ENCODE measurements at places on chromosomes 5 and 9. TPM values are rescaled to one million over a fixed set of nuclear protein-coding genes. Genes with fewer than 3 reads are reported as not detected.

SLIT3 gene
- 7.6 TPM for total RNA-seq

PPP2R2B gene
- 0.35 TPM for total RNA-seq

UNC5A gene
- not detected for total RNA-seq

F12 gene
- total RNA-seq: 14.7 TPM

KIF4B gene
- not detected for total RNA-seq

PTGR1 gene
- 55.6 TPM for total RNA-seq

FOXD4 gene
- total RNA-seq: not detected

C9 gene
- not detected for total RNA-seq

CTSL gene
- 69.9 TPM for total RNA-seq

C5orf58 gene
- total RNA-seq: not detected

EXOSC3 gene
- 51.1 TPM for total RNA-seq

NEUROG1 gene
- not detected for total RNA-seq

PLPPR1 gene
- total RNA-seq: 0.25 TPM

HMCN2 gene
- 20.1 TPM for total RNA-seq

RASGEF1C gene
- total RNA-seq: 0.85 TPM

KCNMB1 gene
- total RNA-seq: 6.9 TPM

ZNF454 gene
- total RNA-seq: 1.4 TPM

PRUNE2 gene
- 12.1 TPM for total RNA-seq

MYORG gene
- 68.6 TPM for total RNA-seq

CCDC192 gene
- not detected for total RNA-seq

GRM6 gene
- not detected for total RNA-seq

MEIKIN gene
- not detected for total RNA-seq

FAT2 gene
- not detected for total RNA-seq

HRCT1 gene
- 65.0 TPM for total RNA-seq

NUTM2G gene
- not detected for total RNA-seq

ADAMTSL2 gene
- total RNA-seq: 0.74 TPM

GCNT1 gene
- total RNA-seq: 36.5 TPM
